Cardiac septum (tissue), 1 donor: ENCODE measurements at places on chromosomes 1 and 21. TPM values are rescaled to one million over a fixed set of nuclear protein-coding genes. Genes with fewer than 3 reads are reported as not detected.

RIIAD1 gene
- 4.3 TPM for total RNA-seq

SLC1A7 gene
- 0.43 TPM for total RNA-seq

NMNAT2 gene
- 1.9 TPM for total RNA-seq

AMIGO1 gene
- total RNA-seq, result 13.8 TPM

OR14K1 gene
- not detected for total RNA-seq

OPRD1 gene
- total RNA-seq, result not detected

CELA2B gene
- total RNA-seq, result not detected

EVA1C gene
- 15.4 TPM for total RNA-seq

COL24A1 gene
- total RNA-seq, result 1.3 TPM

HPDL gene
- total RNA-seq, result not detected

NLRP3 gene
- 1.1 TPM for total RNA-seq

TLR5 gene
- total RNA-seq, result 1.6 TPM

SPATA21 gene
- not detected for total RNA-seq

SAMSN1 gene
- 1.9 TPM for total RNA-seq

RNF186 gene
- not detected for total RNA-seq

AIRE gene
- 0.11 TPM for total RNA-seq

HSD3B2 gene
- not detected for total RNA-seq

FCN3 gene
- 32.2 TPM for total RNA-seq

TTC24 gene
- total RNA-seq, result not detected

TEDDM1 gene
- total RNA-seq, result not detected

PHGDH gene
- 7.4 TPM for total RNA-seq

TRAF3IP3 gene
- total RNA-seq, result 1.00 TPM

LRRC71 gene
- not detected for total RNA-seq

NBPF10 gene
- 0.92 TPM for total RNA-seq

MUL1 gene
- total RNA-seq, result 35.1 TPM

OR2M3 gene
- total RNA-seq, result not detected

CFHR3 gene
- not detected for total RNA-seq
